A549 treated with RU486 at 1 μM for 4 hours (cell line): ENCODE measurements at places on chromosomes 3 and 15. TPM values are rescaled to one million over a fixed set of nuclear protein-coding genes. Genes with fewer than 3 reads are reported as not detected.

Gene CSPG4
- total RNA-seq: 0.07 to 0.14 TPM (median 0.09 TPM) in 5 replicates

Gene ANKRD28
- 39.8 to 57.4 TPM (median 48.3 TPM) in 5 replicates for total RNA-seq

Gene CPEB1
- 2.4 to 4.4 TPM (median 3.1 TPM) in 5 replicates for total RNA-seq

Gene RGMA
- 0.15 to 0.39 TPM (median 0.18 TPM) in 5 replicates for total RNA-seq

Gene FBXO40
- not detected in 5 replicates for total RNA-seq

Gene NPTN
- 191 to 219 TPM (median 195 TPM) in 5 replicates for total RNA-seq
